ENCODE measurements at places on chromosomes 4 and X. TPM values are rescaled to one million over a fixed set of nuclear protein-coding genes. Genes with fewer than 3 reads are reported as not detected.

DNA sequence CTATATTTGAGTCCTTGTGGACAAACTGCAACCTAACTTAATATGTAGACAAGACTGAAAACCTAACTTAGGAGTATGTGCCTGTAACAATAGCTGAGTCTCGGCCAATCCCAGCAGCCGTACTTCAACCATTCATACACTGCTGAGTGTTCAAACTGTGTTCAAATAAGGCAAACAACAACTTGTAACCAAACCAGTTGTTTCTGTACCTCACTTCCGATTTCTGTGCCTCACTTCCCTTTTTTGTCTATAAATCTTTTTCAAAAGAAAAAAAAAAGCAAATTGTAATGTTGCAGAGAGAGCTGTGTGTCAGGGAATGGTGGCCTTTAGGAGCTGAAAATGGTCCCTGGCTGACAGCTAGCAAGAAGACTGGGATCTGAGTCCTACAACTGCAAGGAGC, 46.0 kb downstream of the GEMIN8 start:
- no peak for DNase-seq

DNA sequence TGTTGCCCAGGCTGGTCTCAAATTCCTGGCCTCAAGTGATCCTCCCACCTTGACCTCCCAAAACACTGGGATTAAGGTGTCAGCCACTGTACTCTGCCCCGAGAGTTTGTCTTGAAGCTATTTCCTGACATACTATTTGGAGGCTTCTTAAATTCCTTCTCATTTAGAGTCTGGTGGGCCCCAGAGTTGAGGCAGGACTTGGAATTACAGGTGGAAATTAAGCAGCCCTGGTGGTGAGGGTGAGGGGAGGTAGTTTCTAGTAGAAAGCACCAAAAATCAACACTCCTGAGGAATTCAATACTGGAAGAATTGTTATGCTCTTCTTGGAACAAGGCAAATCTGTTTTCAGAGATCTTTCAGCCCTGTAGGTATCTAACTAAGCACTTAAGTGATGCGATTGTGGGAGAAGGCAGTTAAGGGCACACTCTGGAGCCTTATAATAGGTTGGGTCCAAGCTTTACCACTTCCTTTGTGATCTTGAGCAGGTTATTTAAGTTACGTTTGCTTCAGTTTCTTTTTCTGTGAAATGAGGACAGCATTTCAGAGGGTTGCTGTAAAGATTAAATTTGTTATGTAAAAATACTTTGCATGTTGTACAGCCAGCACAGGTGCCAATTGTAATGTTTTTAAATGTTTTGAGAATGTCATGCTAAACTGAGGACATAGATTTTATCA, 200.7 kb downstream of the SOWAHB start:
- no peak for DNase-seq

DNA sequence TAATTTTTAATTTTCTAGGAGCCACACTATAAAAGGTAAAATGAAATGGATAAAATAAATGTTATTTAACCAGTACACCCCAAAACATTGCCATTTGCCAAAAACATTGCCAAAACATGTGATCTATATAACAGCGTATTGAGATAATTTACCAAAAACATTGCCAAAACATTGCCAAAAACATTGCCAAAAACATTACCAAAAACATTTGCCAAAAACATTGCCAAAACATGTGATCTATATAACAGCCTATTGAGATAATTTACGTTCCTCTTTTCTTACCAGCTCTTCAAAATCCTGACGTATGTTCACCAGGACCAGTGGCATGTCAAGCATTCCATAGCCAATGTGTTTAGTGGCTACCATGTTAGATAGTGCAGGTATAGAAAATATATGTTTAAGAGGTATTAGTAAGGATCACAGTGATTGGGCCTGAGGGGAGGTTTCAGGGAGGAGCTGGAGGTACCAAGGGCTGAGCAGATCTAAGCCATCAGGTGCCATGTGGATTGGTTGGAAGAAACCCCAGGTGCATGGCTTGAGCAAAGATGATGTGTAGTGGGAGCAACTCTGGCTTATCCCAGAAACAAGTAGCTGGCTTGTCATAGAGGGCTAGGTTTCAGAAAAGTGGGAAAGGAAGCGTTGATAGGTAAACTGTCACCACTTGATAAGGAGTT, 42.6 kb downstream of the RAPGEF2 start:
- no peak for DNase-seq

GRCh38 chr4:168516841-168517240, 20.0 kb downstream of the PALLD start:
- DNase-seq: no peak

Gene SULT1E1
- total RNA-seq: not detected

Data from activated T-cell treated with anti-CD3 and anti-CD28 coated beads, Interleukin-2, amount 50 U/mL, for 4 hours (primary cell).